Myocyte (in vitro differentiated cells): ENCODE measurements at places on chromosomes 7 and 10. TPM values are rescaled to one million over a fixed set of nuclear protein-coding genes. Genes with fewer than 3 reads are reported as not detected.

NXPH1 gene
- total RNA-seq, result 0.13 and 0.36 TPM in 2 replicates

INSIG1 gene
- 313 and 655 TPM in 2 replicates for total RNA-seq

KLHL7 gene
- total RNA-seq, result 50.0 and 53.2 TPM in 2 replicates

IRF5 gene
- total RNA-seq, result 0.26 and 0.40 TPM in 2 replicates

HTR5A gene
- not detected in 2 replicates for total RNA-seq

ZNF503 gene
- 4.6 and 9.9 TPM in 2 replicates for total RNA-seq

TSPAN13 gene
- total RNA-seq, result 9.4 and 14.8 TPM in 2 replicates

SUN3 gene
- 0.32 TPM in 1 of 2 replicates, not detected in the other for total RNA-seq

ARHGEF35 gene
- total RNA-seq, result 0.21 TPM in 2 replicates

TYSND1 gene
- 14.7 and 15.2 TPM in 2 replicates for total RNA-seq

ACSM6 gene
- total RNA-seq, result not detected in 2 replicates

PRKCQ gene
- total RNA-seq, result 0.47 and 2.6 TPM in 2 replicates

TMEM209 gene
- 17.2 and 20.2 TPM in 2 replicates for total RNA-seq

RET gene
- 0.08 TPM in 1 of 2 replicates, not detected in the other for total RNA-seq

GAD2 gene
- not detected in 2 replicates for total RNA-seq

OPN1SW gene
- total RNA-seq, result 2.8 and 3.4 TPM in 2 replicates

SLC13A1 gene
- not detected in 2 replicates for total RNA-seq

NRAP gene
- 4.1 and 5.6 TPM in 2 replicates for total RNA-seq

ERV3-1 gene
- total RNA-seq, result 24.6 and 27.8 TPM in 2 replicates

CXCL12 gene
- total RNA-seq, result 8.1 and 9.1 TPM in 2 replicates
